NCI-H524 (cell line): ENCODE measurements at places on chromosomes 5 and 9.

- no peak for DNase-seq
Observed at GRCh38 chr9:68949271-68950000, 64.5 kb downstream of the PRKACG start.

- DNase-seq: no peak
Observed at GRCh38 chr5:124889486-124889825, 143.0 kb upstream of the ZNF608 start.

DNA sequence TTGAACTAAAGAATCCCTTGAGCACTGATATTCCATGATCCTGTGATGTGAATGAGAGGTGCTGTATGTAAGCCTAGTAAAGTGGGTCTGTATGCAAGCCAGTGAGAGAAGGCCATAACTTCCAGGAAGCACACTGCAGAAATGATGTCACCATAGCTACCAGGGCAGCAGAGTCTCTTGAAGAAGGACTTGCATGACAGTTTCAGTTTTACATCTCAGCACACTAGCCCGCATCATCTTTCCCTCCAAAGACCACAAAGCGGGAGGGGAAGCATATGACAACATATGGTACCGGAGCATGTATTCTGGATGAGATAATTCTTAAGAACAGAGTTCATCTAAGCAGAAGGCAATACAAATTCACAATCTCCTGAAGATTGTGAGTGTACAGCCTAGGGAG lies 37.6 kb upstream of the MAST4 start:
- peak; percentile 3 for DNase-seq

DNA sequence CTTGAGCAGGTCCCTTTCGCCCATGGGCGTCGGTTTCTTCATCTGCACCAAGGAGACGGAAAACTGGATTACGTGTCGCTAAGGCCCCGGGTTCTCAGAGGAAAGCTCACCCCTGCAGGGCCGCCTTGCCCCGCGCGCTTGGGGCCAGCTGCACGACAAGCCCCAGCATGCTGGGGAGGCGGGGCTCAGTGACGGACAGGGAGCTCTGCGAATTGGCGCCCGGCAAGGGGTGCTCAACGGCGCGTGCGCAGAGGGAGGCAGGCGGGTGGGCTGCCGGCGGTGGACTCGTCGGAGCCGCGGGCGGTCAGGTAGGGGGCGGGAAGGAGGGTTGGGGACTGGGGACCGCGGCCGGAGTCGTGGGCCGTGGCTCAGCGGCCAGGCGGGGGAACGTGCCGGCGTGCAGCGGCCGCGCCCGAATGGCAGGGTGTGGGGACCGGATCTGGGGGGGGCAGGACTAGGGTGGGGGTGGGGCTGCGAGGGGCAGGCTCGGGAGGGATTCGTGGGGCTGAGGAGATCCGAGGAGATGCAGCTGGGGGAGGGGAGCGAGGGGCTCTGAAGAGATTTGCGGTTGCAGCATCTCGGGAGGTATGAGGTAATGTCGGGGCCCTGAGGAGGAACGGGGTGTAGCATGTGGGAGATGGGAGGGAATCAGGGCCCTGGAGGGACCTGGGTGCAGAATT lies at the start of gene TRIM32:
TSS of gene TRIM32 (plus strand) at position 232 of the 680 bp plus-strand sequence. CDS start 10,438 bp downstream, outside the sequence.
- peak; percentile 95 for DNase-seq

DNA sequence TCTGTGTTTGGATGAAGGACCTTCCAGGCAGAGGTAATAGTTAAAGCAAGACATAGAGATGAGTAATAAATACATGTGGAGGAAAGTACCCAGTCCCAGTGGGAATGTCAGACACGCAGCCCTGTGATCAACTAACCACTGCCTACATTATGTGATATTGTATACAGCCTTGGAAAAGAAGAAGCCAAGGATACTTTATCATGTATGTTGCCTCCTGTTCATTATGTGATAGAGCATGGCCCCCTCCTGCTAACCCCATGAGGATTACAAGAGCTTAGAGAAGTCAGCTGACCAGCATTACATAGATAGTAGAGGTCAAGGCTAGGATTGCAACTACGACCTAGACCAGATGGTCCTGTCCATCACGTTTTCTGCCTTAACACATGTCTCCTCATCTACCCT lies 497.0 kb upstream of the TNC start:
- no peak for DNase-seq

DNA sequence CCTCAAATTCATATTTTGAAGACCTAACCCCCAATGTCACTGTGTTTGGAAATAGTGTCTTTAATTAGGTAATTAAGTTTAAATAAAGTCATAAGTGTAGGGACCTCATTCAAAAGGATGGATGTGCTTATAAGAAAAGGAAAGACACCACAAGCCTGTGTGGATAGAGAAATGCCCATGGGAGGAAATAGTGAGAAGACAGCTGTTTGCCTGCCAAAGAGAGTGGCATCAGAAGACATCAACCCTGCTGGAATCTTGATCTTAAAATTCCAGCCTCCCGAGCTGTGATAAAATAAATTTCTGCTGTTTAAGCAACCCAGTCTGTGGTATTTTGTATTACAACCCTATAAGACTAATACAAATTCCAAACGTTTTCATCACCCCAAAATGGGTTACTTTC lies 1867.9 kb upstream of the NUDT12 start:
- no peak for DNase-seq

DNA sequence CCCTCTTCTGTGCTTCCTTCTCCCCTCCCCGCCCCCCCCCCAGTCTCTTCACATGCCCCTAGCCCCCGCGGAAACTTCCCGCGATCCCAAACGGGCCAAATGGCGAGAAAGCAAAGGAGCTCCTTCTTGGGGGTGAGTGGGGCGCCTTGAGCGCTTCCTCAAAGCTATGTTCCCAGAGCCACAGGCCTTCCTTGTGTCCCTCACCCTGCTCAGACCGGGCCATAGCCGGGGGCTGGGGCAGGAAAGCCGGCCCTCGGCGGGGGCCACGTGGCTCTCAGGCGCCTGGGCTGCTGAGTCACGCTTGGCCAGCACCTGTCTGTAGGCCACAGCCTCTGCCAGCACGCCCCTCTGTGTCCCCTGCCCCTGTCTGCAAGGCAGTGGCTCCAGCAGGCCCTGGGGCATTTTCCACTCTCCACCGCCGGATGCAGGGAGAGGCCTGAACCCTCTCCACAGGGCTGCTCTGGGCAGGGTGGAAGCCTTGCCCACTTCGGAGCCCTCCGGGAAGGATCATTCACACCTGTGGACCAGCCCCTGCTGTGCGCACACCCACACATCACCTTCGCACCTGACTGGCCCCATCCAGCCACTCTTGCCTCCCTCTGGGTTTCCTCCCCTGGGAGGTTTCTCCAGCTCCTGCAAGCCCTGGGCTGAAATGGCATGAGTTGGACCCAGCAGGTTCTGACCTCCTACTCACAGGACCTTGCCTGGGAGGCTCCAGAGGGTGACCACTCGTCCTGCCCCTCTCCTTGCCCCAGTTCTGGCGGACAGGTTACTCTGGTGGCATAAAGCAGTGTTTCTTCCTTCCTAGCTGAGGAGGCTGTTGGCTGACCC lies 1.2 kb upstream of the SQSTM1 start:
- no peak for DNase-seq
